ENCODE measurements at places on chromosomes 12 and 14. TPM values are rescaled to one million over a fixed set of nuclear protein-coding genes. Genes with fewer than 3 reads are reported as not detected.

ENDOU gene
- total RNA-seq: not detected

C12orf50 gene
- not detected for total RNA-seq

ACIN1 gene
- 90.5 TPM for total RNA-seq

MYO1H gene
- total RNA-seq: not detected

TMEM117 gene
- total RNA-seq: 20.6 TPM

PLA2G1B gene
- not detected for total RNA-seq

CCDC177 gene
- not detected for total RNA-seq

C12orf56 gene
- total RNA-seq: under 0.01 TPM

INHBC gene
- not detected for total RNA-seq

CLEC6A gene
- not detected for total RNA-seq

RTL1 gene
- not detected for total RNA-seq

SYCP3 gene
- 0.88 TPM for total RNA-seq

GPX2 gene
- total RNA-seq: not detected

PRKD1 gene
- 21.8 TPM for total RNA-seq

GLIPR1L1 gene
- not detected for total RNA-seq

CFAP73 gene
- total RNA-seq: not detected

PTPRR gene
- not detected for total RNA-seq

IFT81 gene
- total RNA-seq: 18.5 TPM

BATF gene
- 0.72 TPM for total RNA-seq

VWF gene
- total RNA-seq: 0.29 TPM

TAS2R8 gene
- 0.36 TPM for total RNA-seq
